ENCODE measurements at places on chromosomes 11 and 22. TPM values are rescaled to one million over a fixed set of nuclear protein-coding genes. Genes with fewer than 3 reads are reported as not detected.

PRG2 gene
- total RNA-seq = not detected

C11orf87 gene
- not detected for total RNA-seq

TP53I11 gene
- total RNA-seq = 40.1 TPM

FDXACB1 gene
- 4.1 TPM for total RNA-seq

GGT1 gene
- total RNA-seq = 2.6 TPM

PKP3 gene
- 2.8 TPM for total RNA-seq

GGTLC2 gene
- total RNA-seq = not detected

FOLH1 gene
- total RNA-seq = 0.17 TPM

TRIM64 gene
- total RNA-seq = not detected

PLEKHA7 gene
- not detected for total RNA-seq

LPXN gene
- total RNA-seq = 7.9 TPM

PIK3IP1 gene
- 37.1 TPM for total RNA-seq

MPST gene
- 42.9 TPM for total RNA-seq

PANX2 gene
- 0.17 TPM for total RNA-seq

OTOG gene
- not detected for total RNA-seq

Measured in smooth muscle cell of trachea (primary cell).